ENCODE measurements at places on chromosomes 13 and 19.

- DNase-seq: no peak
Observed at GRCh38 chr19:48568345-48568886, 16.4 kb downstream of the SULT2B1 start.

DNA sequence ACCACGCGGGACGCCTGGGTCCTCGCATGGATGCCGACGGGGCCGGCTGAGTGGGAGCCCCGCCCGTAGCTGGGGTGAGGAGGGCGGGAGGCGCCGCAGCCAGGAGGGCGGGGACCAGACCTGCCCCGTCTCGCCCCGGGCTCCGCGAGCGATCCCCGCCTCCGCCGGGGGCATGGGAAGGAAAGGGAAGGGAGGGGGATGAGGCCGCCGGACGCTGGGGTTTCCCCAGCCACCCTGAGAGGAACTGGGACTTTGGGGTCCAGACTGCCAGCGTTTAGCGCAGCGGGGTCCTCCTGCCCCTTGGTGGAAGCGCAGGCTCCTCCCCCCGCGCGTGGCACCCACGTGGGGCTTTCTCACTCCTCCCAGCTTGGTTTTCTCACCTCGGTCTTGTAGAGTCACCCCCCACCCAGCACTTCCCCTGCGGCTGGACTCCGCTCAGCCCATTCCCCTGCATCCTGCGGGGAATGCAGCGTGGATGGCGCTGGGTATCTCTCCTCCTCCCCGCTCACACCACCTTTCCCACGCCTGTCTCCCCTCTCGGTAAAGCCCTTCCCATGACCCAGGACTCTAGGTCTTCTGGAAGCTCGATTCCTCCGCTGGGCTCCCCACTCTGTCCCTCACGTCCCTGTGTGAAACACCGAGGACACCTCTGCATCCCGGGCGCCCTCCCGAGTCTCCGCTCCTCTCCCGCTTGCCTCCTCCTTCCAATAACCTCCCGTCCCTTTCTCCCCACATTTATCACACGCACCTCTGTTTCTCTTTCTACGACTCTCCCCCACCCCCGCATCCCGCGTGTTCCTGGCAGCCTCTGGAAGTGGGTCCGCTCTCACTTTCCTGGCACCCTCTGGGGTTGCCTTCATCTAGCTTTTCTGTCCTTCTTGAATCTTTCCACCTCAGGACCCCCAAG, 2.1 kb downstream of the TGFB1 start:
- DNase-seq: no peak

DNA sequence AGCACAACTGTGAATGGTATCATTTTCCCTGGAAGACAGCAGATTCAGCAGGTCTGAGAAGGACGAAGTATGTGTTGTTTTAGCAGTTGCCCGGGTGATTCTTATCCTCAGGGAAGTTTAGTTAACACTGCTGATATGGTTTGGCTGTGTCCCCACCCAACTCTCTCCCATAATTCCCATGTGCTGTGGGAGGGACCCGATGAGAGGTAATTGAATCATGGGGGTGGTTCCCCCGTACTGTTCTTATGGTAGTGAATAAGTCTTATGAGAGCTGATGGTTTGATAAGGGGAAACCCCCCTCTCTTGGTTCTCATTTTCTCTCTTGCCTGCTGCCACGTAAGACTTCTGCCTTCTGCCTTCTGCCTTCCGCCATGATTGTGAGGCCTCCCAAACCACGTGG, 81.0 kb upstream of the UBAC2 start:
- DNase-seq: no peak

- DNase-seq: peak; percentile 60
Observed at GRCh38 chr13:49996951-49997895, at the start of gene TRIM13. TSS of gene TRIM13 (plus strand) at chr13:49997042. CDS start at chr13:50011941, 14,899 bp downstream.

GRCh38 chr13:36261976-36262375, 35.6 kb downstream of the CCDC169 start:
- DNase-seq: no peak

DNA sequence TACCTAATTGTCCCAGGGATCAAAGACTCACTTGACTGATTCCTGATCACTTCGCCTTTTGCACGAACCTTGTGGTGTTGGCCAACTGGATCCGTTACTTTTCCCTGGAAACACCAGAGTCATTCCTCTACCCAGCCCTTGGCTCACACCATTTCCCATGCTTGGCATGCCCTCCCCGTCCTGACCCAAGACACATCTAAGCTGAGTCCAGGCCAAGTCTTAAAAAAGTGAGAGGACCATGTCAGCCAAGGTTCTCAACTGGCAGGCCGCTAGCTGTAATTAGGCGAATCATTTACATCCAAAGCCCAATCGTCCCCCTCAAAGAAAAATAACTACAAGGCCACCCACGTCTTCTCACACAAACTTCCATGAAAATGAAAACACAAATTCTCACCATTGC, 11.5 kb downstream of the PLAUR start:
- no peak for DNase-seq

- no peak for DNase-seq
Observed at GRCh38 chr19:46076031-46076880, 35.5 kb upstream of the IGFL4 start.

GRCh38 chr13:98466634-98467236, 110.2 kb downstream of the STK24 start:
- DNase-seq: no peak

DNA sequence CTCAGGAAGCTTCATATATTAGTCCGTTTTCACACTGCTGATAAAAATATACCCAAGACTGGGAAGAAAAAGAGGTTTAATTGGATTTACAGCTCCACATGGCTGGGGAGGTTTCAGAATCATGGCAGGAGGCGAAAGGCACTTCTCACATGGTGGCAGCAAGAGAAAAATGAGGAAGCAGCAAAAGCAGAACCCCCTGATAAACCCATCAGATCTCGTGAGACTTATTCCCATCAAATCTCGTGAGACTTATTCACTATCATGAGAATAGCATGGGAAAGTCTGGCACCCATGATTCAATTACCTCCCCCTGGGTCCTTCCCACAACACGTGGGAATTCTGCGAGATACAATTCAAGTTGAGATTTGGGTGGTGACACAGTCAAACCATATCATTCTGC, 23.1 kb downstream of the FLT3 start:
- DNase-seq: no peak

GRCh38 chr13:85420136-85420535, 379.1 kb downstream of the SLITRK6 start:
- DNase-seq: no peak

DNA sequence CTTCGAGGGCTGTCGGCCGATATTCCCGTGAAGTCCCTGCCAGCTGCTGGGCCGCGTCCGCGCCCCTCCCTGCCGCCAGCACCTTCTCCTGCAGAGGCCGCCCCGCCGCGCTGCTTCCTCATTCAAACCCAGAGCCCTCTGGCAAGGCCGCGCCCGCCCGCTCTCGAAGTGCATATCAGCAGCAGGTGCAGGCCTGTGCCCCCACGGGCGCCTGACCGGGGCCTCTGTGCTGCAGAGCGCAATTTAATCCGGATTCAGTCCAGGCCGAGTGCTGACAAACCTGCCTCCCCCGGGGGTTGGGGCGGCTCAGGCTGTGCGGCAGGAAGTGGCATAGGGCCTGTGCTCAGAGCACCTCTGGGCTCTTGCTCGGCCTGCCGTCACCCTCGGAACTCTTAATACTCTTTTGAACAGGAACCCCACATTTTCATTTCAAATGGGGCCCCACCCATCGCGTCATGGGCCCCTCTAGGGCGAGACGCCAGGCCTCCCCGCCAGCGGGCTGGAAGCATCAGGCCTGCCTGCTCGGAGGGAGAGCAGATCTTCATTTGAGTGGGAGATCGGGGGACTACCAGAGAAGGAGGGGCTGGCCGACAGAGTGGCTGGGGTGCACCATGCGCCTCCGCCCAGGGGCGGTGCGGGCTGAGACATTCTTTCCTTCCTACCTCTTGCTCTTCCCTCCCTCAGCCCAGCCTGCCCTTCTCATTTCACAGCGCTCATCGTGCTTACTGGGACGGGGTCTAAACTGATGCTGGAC, 125.7 kb downstream of the TNFRSF19 start:
- DNase-seq: no peak

GRCh38 chr19:5086725-5087439, 118.0 kb downstream of the KDM4B start:
- no peak for DNase-seq

DNA sequence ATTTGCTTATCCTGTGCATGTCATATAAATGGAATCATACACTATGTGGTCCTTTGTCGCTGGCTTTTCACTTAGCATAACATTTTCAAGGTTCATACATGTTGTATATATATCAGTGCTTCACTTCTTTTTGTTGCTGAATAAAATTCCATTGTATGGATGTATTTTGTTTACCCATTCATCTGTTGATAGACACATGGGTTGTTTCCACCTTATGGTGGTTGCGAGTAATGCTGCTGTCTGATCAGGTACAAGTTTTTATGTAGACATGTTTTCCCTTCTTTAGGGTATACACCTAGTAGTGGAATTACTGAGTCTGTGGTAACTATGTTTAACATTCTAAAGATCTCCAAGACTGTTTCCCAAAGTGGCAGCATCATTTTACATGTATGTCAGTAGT, 102.5 kb downstream of the RNF17 start:
- DNase-seq: no peak

- no peak for DNase-seq
Observed at GRCh38 chr19:29596080-29596727, 9.9 kb upstream of the POP4 start.

GRCh38 chr13:100091391-100091790, 2.5 kb downstream of the PCCA start:
- no peak for DNase-seq

DNA sequence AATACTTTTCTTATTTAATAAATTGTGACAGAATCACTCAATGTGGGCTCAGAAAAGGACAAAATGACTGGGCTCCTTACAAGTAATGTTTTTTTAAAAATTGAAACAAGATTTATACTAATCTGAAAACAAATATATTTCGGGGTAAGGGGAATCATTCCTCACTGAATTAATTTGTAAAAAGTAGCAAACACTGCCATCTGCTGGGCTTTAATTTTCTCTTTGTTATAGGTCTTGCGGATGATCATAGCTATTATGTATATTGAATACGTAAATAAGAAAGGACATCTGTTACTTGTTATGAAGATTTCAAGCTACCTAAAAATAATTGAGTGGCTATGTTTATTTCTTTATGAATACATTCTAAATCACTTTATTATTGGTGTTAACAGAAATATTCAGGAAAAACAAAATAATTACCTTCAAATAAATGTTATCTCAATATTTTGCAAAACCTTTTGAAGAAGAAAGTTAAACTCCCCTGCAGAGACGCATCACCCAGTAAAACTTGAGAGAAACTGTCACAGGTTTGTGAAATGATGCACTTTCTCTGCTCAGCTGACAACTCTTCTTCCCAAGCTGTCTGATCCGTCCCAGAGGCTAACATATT, 17.8 kb upstream of the ENOX1 start:
- DNase-seq: no peak

GRCh38 chr19:23521471-23521870, 126.2 kb upstream of the ZNF91 start:
- no peak for DNase-seq

- DNase-seq: no peak
Observed at GRCh38 chr19:6551607-6552450, 21.0 kb downstream of the TNFSF9 start.

Data from non-pigmented ciliary epithelial cell (primary cell).